ENCODE measurements at places on chromosomes 7 and 10.

DNA sequence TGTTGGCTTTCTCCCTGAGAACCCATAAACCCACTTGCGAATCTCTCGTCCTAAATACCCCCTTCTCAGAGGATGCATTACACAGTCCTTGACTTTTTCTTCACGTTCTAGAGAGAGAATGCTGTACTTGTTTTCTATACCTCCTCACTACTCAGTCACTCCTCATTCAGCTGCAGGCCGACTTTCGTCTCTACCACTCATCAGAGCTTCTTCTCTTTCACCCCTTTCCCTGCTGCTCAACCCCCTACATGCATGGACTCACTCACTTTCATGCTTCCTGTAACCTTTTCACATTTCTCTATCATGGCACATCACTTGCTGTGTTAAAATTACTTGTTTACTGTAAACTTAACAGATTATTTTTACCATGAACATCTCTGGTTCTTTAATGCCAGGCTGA is 19.8 kb downstream of the MDFIC start:
- DNase-seq, result no peak

- peak; percentile 27 for DNase-seq
Measured at GRCh38 chr7:151838861-151839381, 38.0 kb downstream of the PRKAG2 start.

- DNase-seq, result no peak
Measured at GRCh38 chr7:6443372-6443941, 4.3 kb downstream of the DAGLB start.

- DNase-seq, result no peak
Measured at GRCh38 chr7:92723205-92723604, 113.2 kb downstream of the CDK6 start.

GRCh38 chr10:97336942-97337831 is 2.7 kb upstream of the FRAT2 start:
- no peak for DNase-seq

- no peak for DNase-seq
Measured at GRCh38 chr10:14087566-14087965, 243.2 kb downstream of the FRMD4A start.

DNA sequence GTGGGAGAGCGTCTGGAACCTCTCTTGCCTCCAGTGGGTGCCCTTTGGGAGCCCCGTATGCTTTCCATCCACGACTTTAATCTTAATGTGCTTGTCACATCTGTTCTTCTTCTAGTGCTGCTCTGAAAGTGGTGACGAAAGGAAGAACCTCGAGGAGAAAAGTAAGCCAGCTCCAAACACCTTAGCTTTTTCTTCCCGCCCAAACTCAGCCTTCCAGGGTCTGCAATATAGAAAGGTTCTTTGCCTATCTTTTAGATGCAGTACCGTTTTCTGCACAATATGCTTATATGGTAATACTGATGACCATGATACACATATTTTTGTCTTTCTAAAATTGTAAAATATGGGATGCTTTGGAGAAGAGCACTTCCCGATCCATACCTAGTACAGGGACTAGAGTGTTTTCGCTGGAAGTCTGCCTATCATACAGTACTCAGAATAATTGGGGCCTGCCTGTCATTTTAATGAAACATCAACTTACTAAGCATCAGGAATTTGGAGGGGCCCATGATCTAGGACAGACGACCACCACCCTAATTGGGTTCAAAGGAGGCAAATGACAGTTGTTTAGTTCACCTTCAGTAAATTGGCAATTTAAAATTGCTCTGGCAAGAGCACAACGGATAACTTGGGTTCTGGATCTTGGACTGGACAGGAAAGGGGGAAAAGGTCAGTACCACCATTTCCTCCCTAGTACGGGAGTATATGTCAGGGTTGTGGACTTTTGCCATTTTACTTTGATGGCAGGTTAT is 884 bp downstream of the RINT1 start:
- no peak for DNase-seq

GRCh38 chr7:15041226-15041625 is 138.7 kb upstream of the DGKB start:
- no peak for DNase-seq

- DNase-seq, result no peak
Measured at GRCh38 chr10:43311794-43312193, 44.9 kb upstream of the RASGEF1A start.

- no peak for DNase-seq
Measured at GRCh38 chr10:78327778-78328591, 294.3 kb downstream of the RPS24 start.

DNA sequence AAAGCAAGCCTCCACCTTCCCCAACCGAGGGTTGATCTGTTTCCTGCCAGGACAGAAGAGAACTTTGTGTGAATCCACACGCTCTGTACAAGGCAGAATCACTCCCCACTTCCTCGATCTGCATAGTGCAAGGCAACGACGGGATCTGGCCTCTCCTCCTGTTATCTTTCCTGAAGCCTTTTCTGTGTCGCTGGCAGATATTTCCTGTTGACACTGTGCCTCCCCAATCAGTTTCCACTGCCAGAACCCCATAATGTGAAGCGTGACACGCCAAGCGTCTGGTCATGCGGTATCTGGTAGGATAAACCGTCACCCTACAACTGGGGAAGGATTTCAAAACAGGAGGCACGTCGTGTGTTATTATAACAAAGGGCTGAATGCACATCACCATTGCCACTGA is 57.2 kb downstream of the FAM171A1 start:
- no peak for DNase-seq

DNA sequence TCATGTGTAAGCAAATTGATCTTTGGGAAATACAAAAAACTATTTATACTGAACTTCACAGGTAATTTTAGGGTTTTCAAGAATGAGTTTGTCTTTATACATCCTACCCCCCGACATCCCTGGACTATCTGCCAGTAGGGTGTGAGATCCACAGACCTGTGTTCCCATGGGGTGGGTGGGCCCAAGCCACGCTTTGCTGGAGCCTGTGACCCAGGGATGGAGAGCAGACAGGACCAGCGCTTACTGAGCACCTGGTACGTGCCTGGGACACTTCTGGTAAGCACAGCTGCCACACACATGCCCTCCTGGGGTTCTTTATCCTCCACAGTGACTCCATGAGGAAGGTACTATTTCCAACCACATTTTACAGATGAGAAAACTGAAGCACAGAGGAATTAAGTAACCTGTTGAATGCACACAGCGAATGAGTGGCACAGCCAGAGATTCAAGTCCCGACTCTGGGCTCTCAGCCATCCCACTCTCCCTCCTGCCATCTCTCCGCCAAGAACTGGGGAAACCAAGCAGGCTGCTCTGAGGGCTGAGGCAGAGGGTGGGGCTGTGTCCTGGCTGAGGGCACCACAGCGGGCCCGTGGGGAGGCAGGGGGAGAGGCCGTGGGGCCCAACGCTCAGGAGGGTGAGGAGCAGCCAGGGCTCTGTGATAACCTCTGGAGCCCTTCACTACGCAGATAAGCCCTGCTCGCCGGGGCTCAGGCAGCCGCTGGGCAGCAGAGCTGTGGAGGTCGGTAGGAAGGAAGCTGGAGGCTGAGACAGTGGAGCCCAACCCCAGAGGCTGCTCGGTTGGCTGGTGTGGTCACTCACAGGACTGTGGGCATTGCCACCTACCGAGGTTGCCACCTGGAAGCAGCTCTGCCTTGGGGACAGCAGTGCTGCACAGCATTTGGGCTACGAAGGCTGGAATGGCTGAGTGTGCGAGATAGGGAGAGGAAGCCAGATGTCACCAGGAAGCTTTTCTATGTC is 124.2 kb downstream of the ARHGAP22 start:
- DNase-seq, result no peak

GRCh38 chr7:95493247-95493646 is 7.5 kb downstream of the ASB4 start:
- no peak for DNase-seq

- no peak for DNase-seq
Measured at GRCh38 chr10:80555415-80555814, 17.7 kb downstream of the SH2D4B start.

- DNase-seq, result no peak
Measured at GRCh38 chr7:29190349-29191045, 4.1 kb upstream of the CHN2 start.

- no peak for DNase-seq
Measured at GRCh38 chr7:36509962-36510361, 120.3 kb downstream of the ANLN start.

- DNase-seq, result no peak
Measured at GRCh38 chr7:158582089-158582456, 5.5 kb downstream of the PTPRN2 start.

DNA sequence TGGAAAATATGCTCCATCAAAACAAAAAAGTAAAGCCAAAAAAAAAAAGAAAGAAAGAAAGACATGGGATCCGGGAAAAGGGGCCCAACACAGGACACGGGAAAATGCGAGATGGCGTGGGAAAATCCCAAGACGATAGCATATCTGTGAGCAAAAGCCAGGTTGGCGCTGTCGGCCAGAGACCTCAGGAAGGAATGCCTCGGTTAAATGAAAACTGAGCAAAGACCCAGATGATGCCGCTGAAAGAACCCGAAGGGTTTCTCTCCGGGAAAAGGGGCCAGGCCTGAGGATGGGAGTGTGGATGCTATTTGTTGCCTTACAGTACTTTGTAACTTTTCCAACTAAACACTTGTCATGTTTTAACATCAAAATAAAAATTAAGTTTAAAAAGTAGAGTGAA is 49.5 kb upstream of the PPP2R2D start:
- DNase-seq, result no peak

DNA sequence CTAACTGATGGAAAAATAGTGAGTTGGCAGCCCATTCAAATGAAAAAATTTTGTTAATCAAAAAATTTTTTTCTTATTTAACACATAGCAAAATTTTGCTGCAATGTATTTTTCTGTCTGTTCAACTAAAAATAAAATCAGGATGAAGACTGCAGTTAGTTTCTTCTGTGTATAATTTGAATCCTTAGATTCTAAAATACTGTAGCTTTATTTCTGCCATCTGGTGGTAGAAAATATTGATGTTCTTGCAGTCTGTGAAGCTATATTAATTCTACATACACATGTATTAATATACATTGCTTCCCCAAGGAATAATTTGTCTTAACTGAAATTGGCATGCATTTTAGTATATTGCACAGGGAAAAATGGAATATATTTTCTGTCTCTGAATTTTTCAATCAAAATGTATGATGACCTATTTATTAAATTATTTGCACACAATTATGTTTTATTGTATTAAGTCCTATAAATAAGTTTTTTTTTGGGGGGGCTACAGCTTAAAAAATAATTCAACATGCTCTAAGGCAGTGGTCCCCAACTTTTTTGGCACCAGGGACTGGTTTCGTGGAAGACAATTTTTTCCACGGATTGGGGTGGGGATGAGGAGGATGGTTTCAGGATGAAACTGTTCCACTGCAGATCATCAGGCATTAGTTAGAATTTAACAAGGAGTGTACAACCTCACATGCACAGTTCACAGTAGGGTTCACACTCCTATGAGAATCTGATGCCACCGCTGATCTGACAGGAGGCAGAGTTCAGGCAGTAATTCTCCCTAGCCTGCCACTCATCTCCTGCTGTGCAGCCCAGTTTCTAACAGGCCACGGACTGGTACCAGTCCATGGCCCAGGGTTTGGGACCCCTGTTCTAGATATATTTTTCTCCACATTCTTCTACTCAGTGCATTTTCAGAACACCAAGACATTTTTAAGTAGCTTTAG is 119.4 kb downstream of the GNAT3 start:
- DNase-seq, result no peak

GRCh38 chr7:80134536-80135308 is at the start of gene GNAI1:
GNAI1 (plus strand) TSS chr7:80134831; CDS start chr7:80135161, 330 bp downstream.
- DNase-seq, result no peak

DNA sequence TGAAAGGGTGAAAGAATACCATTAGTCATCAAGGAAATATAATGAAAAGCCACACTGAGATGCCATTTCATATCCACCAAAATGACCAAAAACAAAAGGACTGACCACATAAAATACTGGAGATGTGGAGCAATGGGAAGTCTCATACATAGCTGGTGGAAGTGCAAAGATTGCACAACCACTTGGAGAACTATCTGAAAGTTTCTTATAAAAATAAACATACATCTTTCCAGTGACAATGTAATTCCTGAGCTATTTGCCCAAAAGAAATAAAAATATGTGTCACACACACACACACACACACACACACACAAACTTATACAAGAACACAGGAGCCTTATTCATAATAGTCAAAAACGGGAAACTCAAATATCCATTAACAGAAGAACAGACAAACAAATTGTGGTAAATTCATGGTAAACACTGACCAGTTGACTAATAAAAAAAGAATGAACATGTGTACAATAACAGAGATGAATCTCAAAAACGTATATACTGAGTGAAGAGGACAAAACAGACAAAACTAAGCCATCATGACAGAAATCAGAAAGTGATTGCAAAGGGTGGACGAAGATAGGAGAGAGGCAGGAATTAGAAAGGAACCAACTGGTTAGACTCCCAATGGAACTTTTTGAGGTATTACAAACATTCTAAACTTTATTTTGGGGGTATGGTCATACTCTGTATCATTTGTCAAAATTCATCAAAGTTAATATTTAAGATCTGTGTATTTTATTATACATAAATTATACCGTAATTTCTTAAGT is 21.5 kb downstream of the WASL start:
- no peak for DNase-seq

DNA sequence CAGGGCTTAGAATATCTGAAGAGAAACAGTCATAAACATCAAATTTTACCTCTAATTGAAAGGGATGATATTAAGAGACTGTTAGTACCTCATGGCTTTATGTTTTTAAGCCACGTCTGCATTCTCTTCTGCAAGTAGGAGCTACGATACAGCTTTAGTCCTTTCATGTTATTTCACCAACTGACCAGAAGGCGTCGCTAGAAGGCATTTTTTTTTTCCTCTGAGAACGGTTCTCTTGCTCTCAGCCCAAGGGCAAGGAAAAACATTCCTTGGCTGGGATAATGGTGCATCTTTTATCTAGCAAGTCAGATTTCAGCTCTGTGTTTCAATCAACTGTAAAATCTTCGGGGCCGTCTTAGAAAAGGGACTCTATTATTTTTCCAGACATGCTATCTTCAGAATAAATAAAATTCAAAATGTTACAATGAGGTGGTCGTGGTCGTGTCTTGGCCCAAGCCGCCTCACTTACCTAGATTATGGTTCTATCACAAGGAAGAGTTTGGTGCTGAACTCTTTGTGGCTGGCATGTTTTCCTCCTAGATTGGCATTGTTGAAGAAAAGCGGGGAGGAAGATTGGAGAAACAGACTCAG is 41.6 kb upstream of the LYZL2 start:
- peak; percentile 41 for DNase-seq

DNA sequence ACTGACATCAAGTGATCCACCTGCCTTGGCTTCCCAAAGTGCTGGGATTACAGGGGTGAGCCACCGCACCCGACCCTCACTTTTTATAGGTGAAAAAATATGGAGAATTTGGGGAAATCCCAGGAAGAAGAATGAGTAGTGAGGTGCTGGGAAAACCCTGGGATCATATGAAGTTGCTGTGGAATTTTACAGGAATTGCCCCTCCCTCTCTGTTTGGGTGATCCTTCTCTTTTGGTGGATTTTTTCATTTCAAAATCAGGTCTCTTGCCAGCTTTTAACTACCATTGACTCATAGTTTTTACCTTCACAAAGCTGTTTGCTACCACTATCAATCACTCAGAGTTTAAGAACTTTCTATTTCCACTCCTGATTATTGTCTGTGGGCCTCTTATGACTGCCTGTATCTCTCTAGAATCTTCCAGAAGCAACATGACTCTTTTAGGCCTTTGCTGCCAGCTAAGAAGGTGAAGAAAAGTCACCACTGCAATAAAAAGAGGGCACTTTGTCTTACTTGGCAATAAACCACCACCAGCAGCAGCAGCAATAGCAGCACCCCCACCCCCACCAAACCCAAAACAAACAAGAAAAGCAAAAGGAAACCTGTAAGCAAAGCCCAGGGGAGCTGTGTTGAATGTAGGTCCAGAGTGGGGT is 4.0 kb upstream of the GIMAP8 start:
- no peak for DNase-seq

- DNase-seq, result no peak
Measured at GRCh38 chr7:157905651-157906461, 569.1 kb downstream of the DNAJB6 start.
